ENCODE measurements at places on chromosomes 1 and 21.

GRCh38 chr1:5267603-5268235 is 613.3 kb downstream of the AJAP1 start:
- DNase-seq = no peak

GRCh38 chr1:25030674-25031589 is 100.9 kb upstream of the RUNX3 start:
- DNase-seq = peak; percentile 76

- no peak for DNase-seq
These were observed 76.8 kb upstream of the AKT3 start for GRCh38 chr1:243926803-243927245.

- DNase-seq = peak; percentile 2
These were observed 29.3 kb downstream of the TNNT2 start for GRCh38 chr1:201348211-201348566.

DNA sequence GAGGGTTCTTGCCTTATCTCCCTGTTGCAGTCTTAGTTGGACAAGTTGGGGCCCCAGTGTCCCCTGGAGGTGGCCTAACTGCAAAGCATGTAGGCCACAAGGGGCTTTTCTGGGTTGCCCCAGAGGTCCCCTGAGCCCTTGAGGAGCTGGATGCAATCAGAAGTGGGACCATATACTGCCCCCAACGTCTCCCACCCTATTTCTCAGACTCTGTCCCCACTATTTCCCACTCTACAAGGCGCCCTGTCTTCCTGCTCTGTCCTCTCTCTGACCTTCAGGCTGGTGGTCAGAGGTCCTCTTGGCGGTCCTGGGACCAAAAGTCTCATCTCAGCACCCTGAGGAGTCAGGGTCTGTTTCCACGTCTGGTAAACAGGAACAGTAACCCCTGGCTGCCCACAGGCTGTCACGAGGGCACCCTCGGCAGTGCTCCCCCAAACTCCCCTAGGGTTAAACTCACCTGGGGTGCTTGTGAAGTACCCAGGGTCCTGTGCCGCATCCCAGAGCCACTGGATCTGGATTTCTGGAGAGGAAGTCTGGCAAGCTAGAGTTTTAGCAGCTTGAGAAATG is 14.9 kb downstream of the PROK1 start:
- no peak for DNase-seq

DNA sequence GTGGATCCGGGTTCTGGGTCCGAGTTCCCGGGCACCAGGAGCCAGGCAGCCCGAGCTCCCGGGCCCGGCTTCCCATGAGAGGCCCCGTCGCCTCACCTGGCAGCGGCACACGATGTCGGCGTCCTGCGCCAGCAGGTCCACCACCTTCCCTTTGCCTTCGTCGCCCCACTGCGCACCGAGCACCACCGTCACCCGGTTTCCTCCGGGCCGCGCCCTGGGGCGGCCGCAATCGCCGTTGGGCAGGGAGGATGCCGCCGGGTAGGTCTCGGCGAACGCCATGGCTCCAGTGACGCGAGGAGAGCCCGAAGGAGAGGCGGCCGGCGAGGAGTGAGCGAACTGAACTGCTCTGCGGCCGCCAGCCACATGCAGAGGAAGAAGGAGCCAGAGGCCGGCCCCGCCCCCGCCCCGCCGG is at the start of gene ADSS2:
Gene ADSS2, minus strand, starts transcription at position 371 of the 412 bp plus-strand sequence. Its CDS starts 92 bp downstream, at position 279.
- DNase-seq = no peak

DNA sequence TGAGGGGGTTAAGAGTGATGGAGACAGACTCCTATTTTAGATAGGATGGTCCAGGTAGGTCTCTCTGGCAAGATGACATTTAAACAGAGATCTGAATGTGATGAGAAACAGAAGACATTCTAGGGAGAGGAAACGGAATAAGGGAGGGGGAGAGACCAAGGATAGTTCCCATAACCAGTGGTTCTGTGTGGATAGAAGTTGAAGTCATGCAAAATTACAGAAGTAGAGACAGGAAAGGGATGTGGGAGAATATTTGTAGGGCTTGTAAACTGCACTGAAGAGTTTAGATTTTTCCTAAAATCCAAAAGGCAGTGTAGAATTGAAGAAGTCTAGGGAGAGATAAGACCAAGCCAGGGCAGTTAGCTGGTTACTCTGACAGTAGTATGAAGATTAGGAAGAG is 200.6 kb downstream of the GRIK1 start:
- no peak for DNase-seq

- no peak for DNase-seq
These were observed 50.5 kb upstream of the GPR52 start for GRCh38 chr1:174397261-174397660.

GRCh38 chr1:55578646-55579045 is 363.5 kb upstream of the USP24 start:
- DNase-seq = no peak

DNA sequence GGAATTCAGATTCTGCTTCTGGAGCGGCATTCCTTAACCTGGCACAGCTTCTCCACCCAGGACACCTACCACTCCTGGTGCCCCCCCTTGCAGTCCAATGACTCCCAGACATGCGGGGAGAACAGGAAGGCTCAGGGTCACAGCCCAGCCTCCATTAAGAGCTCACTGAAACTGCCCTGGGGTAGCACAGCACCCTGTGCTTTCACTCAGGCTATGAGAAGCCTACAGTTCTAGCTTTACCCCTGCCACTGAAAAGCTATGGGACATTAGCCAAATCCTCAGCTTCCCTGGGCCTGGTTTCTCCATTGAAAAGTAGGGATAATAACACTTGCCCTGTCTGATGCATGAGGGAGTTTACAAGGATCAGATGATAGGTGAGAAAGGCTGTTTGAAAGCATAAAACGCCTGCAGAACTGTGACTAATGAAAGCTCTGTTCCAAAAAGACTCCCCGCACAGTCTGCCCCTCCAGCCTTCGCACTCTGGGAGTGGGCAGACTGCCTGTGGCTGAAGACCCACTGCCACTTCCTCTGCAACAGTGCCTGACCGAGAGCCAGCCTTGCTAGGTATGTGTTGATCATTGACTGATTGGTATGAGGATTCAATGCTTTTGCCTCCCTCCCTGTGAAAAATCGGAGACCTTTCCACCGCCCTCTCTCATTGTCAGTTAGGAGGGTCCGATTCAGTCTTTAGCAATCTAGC is 2.7 kb upstream of the CLDN19 start:
- DNase-seq = no peak

- DNase-seq = no peak
These were observed 8.0 kb upstream of the HSD11B1 start for GRCh38 chr1:209696673-209697072.

- DNase-seq = no peak
These were observed 35.9 kb upstream of the KANK4 start for GRCh38 chr1:62355095-62355494.

DNA sequence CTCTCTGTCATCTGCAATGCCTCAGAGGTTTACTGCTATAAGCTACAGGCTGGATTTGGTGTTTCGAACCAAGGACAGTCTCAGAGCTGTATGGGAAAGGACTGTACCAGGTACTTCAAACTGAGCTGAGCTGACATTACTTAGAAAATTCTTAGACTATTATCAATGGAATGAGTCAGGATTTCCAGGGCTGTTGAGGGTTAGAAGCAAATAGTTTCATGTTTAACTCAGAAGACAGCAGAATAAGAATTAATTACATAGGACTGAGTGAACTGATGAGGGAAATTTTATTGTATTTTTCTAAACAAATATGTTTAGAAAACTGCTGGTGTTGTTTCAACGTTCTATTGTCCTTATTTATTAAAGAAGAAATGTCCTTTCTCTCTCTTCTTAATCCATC is 74.3 kb upstream of the CAPZB start:
- no peak for DNase-seq

DNA sequence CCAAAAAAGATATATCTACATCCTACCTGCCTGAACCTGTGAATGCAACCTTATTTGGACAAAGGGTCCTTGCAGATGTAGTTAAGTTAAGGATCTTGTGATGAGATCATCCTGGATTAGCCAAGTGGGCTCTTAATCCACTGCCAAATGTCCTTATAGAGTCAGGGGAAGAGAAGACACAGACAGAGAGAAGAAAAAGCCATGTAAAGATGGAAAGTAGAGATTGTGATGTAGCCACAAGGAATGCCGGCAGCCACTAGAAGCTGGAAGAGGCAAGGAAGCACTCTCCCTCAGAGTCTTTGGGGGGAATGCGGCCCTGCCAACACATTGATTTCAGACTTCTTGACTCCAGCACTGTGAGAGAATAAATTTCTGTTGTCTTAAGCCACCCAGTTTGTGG is 16.2 kb downstream of the HSD11B1 start:
- no peak for DNase-seq

GRCh38 chr1:74689621-74690363 is 16.2 kb upstream of the ERICH3 start:
- peak; percentile 57 for DNase-seq

DNA sequence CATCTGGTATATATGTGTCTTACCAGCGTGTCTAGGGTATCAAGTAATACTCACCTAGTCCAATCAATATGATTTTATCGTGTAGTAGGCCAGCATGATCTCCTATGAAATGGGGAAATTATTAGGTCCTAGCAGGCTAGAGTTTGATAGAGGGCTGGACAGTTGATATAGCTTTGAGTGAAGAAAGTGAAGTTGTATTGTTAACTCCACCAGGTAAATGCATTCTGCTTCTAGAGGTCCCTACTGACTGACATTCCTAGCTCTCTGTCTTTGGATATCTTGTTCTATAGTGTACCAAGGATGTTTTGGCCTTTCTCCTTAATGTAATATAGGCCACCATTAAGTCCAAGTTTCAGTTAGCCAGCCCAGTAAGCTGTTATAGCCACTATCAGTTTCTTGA is 97.4 kb downstream of the EBNA1BP2 start:
- no peak for DNase-seq

DNA sequence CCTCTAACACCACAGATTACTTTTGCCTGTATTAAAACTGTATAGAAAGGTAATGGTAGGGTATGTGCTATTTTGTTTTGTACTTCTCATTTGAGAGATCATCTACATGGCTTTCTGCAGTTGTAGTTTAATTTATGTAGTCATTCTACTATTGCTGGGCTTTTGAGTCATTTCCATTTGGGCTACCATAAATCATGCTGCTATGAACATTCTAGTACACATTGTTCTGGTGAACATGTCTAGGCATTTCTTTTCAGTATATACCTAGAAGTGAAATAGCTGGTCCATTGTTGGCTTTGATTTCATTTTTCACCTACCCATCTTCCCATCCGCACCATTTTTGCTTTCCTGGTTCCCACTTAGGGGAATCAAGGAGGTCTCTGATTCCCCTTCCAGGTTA is 18.7 kb downstream of the EDN2 start:
- DNase-seq = no peak

GRCh38 chr1:83998205-83998497 is 781 bp downstream of the TTLL7 start:
- DNase-seq = no peak

GRCh38 chr1:157274698-157275534 is 136.7 kb upstream of the ETV3 start:
- DNase-seq = no peak

DNA sequence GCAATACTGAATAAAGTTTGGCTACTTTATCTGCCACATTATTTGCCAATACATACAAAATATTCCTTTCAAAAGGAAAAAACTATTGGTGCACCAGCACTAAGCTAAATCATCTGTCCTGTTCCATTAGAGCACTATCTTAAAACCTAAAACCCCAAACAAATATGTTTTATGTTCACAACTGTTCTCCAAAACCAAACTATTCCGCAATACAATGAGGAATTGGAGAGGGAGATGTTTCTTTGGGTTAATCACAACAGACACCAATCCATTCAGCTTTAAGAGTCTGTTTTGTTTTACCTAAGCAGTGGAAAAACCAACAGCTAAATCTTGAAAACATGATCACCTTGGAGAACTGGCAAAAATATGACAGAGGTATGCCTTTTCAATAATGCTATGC is 85.1 kb downstream of the ZNF644 start:
- DNase-seq = no peak

GRCh38 chr1:225919906-225920305 is 4.1 kb downstream of the PYCR2 start:
- peak; percentile 14 for DNase-seq

DNA sequence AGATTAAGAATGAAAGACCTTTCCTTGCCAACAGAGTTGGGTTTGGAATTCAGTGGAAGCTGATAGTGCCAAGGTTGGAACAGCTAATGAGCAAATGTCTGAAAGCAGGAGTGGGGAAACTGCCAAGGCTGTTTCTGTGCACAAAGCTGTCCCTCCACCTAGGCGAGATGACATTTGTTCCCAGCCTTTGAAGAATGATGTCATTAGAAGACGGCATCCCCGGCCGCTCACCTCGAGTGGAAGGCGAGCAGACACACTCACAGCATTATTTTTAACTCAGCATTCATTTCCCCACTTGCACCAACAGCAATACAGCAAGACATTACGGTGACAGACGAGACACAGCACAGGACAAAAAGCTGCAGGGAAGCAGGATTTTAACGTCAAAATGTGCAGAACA is 463.9 kb downstream of the PCP4 start:
- no peak for DNase-seq

GRCh38 chr1:31376375-31377134 is 3.7 kb upstream of the FABP3 start:
- DNase-seq = no peak

DNA sequence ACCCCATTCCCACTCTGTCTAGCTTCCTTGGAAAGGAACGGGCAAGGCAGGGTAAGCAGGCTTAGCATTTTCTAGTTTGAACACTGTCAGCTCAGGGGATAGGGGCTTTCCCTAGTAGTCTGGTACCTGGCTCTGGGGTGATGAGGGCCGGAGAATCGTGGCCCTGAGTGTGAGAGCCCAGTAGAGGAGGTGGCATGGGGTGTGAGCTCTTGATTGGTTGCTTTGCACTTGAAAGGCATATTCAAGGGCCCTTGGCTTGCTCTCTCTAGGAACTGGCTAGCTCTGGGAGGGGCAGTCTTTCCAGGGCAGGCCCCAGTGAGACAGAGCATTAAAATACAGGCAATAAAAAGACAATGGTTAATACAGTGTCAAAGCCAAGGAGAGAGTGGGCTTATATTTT is 10.8 kb upstream of the EXTL1 start:
- no peak for DNase-seq

DNA sequence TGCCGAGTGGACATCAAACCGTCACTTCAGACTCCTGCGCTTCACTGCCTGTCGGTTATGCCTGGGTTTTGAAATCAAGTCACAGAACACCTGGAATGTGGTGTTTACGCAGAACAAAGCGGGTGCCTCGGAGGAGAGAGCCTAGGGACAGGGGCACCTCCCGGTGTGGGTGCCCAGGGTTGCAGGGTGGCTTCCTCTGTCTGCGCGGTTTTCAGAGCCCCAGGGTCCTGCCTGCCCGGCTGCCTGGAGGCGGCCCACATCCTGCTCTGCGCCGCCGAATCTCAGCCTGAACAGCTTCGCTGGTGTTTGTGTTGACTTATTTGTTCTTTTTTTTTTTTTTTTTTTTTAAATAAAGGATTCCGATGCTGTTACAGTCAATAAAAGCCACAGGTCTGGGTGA is 113.5 kb upstream of the COL6A1 start:
- no peak for DNase-seq

Measured in CD4-positive, alpha-beta T cell treated with Interleukin-17A for 1 hour (primary cell).